ENCODE measurements at places on chromosomes 6 and 20.

GRCh38 chr20:62160253-62160652 is 16.7 kb downstream of the SS18L1 start:
- DNase-seq, result no peak

- no peak for DNase-seq
Measured at GRCh38 chr20:20293141-20293540, 74.8 kb upstream of the INSM1 start.

GRCh38 chr6:100626721-100627120 is 162.0 kb upstream of the SIM1 start:
- DNase-seq, result no peak

GRCh38 chr20:49845060-49845459 is 32.4 kb downstream of the SLC9A8 start:
- DNase-seq, result no peak

GRCh38 chr6:108716801-108717791 is 131.1 kb upstream of the ARMC2 start:
- no peak for DNase-seq
